ENCODE measurements at places on chromosomes 12 and 14.

GRCh38 chr12:1962051-1963020, 41.9 kb downstream of the DCP1B start:
- DNase-seq: no peak

GRCh38 chr12:63944586-63945228, 100.2 kb downstream of the SRGAP1 start:
- no peak for DNase-seq

DNA sequence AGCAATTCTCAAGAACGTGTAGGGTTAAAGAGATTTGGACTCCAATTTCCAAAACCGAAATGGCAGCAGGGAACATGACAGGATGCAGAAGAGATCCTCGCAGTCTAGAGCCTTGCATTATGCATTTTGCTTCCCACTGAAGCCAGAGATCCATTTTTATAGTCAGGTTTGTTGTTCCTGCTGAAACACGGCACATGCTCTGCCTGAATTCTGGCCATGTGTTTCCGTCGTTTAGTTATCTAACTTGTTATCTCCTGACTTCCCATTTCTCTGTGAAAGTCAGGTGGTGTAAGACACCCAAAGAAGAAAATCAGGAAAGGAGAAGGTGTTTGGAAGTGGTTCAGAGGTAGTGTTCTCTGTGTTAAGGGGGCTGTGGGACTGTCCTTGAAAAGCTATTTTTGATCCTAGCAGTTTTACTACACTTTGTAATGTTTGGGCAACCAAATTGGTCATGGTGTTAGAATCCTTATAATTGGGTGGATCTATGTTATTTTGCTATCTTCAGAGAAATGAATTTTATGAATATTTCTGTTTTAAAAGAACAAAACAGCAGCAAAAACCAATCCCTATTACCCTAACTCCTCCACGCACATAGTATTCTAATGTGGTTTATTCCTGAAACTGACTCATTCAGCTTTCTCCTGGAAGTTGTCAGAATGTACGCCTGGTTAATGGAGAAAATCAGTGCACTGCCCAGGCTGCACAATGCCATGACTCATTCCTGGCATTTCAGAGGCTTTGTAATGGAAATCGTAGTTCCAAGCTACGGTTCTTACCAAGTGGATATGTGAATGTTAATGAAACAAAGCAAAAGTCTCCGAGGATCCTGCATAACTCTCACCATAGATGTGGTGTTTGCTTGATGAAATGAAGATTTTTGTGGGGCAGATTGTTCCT, 110.1 kb downstream of the SAMD4A start:
- no peak for DNase-seq

GRCh38 chr12:120903412-120904196, 554 bp downstream of the SPPL3 start:
- peak; percentile 62 for DNase-seq

- no peak for DNase-seq
Observed at GRCh38 chr14:70113211-70113610, 75.5 kb downstream of the SLC8A3 start.

DNA sequence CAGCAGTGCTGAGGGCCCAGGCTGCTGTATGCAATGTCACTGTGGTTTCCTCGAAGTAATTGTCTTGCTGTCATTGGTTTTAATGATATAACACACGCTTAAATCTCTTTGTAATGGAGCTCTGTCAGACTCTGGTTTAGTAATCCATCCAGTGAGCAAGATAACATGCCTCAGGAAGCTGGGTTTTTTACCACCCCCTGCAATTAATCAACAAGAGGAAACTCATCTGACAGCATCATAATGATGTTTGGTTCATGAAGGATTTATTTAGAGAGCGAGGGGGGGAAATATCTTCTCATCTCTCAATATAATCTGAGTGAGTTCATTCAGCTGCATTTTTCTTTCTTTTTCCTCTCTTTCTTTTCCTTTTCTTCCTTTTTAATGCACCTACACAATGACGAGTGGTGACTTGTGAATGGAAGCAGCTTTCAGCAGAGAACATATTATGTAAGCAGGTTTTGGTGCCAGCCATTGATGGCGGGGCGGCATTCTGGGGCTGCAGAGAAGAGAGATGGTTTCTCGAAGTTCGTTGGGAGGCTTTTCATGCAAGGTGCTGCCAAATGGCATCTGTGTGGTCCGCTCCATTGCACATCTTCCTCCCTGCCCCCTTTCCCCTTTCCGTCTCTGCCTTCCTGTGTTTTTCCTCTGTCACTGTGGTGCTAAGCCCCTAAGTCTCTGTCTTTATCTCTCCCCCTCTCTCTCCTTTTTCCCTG, 6.7 kb downstream of the RPH3A start:
- DNase-seq: no peak

DNA sequence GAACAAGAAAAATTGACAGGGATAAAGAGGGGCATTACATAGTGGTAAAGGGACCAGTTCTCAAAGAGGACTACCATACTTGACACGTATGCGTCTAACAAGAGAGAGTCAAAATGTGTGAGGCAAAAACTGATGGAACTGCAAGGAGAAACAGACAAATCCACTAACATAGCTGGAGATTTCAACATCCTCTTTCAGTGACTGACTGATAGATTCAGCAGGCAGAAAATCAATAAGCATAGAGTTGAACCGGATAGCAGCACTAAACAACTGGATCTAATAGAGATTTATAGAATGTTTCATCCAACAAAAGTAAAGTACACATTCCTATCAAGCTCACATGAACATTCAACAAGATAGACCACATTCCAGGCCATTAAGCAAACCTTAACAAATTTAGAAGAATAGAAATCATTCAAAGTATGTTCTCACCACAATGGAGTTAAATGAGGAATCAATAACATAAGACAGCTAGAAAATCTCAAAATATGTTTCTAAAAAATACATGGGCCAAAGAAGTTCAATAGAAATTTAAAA, 16.1 kb upstream of the CRACR2A start:
- no peak for DNase-seq

- DNase-seq: no peak
Observed at GRCh38 chr12:114693059-114693531, 9.1 kb upstream of the TBX3 start.

- DNase-seq: no peak
Observed at GRCh38 chr12:26056335-26056734, 68.5 kb downstream of the BHLHE41 start.

DNA sequence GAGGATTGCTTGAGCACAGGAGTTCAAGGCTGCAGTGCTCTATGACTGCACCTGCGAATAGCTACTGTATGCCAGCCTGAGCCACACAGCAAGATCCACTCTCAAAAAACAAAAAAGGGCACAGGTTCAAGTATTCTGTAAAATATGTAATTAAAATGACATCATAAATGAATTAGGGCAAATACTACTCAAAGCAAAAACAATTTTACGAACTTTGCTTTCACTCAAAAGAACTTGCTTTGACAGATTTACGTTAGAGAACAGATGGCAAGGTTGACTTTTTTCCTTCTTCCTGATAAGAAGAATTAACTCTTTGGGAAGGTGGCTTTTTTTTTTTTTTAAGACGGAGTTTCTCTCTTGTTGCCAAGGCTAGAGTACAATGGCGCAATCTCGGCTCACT, 44.0 kb upstream of the EAPP start:
- DNase-seq: no peak

DNA sequence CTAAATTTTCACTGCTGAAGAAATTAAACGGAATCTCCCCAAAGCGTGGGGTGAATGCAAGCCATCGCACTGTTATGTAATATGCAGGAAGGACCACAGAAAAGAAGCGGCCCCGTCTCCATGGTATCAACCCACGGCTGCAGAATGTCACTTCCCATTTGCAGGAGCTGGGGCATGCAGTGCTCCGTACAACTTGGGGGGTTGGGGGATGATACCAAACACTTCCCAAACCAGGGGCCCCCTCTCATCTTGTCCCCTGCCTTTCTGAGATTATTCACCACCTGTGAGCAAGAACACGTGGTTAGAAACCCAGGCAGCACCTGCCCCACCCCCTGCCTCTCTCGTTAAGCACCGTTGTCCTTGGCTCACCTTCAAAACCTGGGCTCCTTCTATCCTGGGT, 505.1 kb upstream of the TMEM132C start:
- DNase-seq: peak; percentile 16

DNA sequence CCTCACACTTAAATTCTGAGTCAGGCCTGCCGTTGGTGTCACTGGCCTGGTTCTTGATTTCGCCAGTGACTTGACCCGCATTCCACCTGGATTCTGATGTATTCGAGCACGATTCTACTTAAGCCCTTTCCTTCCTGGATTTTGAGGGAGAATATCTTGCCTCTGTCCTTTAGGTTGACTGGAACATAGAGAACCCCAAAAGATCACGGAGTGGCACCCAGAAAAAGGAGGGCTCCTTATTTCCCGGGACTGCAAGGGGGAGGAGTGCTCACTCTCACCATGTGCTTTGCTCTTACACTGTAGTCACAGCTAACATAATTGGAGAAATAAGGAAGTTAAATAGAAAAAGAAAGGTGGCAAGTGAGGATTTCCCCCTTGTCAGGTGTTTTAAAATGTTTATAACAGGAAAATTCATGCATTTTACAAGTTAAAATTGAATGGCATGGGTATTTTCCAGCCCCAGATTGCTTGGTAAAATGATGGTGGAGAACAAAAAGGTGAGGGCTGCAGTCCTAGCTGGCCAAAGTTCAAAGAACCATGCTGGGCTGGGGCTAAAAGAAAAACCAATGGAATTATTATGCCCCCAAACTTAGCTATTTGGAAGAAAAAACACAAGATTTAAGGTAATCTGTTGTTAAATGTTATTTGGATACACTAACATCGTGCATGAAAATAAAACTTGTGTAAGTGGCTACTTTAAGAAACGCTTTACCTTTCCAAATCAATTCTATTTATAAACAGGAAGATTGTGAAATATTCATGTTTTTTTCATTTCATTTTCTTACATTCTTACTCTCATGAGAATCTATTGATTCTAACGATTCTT, 8.9 kb downstream of the FOXA1 start:
- no peak for DNase-seq

GRCh38 chr14:89368490-89369477, 48.2 kb downstream of the FOXN3 start:
- no peak for DNase-seq

DNA sequence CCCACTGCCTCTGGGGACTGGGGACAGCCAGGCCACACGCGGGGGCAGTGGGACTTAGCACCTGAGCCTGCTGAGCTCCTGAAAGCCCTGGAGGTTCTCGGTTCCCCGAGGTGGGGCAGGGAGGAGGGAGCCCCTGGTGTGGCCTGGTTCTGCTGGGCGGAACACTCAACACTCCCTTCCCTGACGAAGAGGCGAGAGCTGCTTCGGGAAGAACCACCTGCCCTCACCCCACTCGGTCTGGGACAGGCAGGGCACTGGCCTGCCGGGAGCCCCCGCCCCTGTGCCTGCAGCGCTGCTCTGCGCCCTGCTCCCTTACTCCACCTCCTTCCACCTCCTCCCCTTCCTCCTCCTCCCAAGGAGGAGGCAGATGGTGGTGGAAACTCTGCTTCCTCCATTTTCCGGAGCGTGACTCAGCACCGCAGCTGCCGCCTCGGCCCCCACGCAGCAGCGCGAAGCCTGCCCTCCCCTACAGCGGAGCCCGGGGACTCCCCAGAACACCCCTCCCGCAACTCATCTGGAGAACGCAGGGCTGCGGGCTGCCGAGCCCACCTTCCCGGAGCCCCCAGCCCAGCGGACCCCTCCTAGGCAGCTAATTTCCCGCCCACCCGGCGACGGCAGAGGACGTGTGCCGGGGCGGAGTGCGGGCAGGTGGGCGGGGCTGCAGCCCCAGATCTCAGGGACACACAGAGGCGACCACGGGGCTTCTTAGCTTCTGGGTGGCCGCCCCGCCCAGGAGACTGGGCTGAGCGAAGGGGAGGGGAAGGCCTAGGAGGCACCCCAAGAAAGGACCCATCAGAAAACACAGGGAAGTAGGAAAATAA, 11.7 kb upstream of the INF2 start:
- peak; percentile 84 for DNase-seq

DNA sequence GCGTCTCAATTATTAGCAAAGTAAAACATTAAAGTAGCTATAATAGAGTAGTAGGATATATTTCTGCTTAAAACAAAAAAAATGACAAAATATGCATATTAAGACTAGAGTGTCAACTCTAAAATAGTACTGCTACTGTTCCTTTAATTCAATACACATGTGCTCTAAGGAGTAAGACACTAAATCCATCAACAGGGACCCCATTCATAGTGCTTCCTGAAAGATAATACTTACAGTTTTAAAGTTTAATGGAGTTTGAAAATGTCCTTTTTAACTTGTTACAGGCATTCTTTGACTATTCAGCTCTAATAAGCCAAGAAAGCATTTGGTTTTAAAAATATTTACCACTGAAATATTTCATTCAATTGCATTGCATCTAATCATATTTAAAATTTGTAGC, 145.2 kb downstream of the ADAMTS20 start:
- DNase-seq: no peak

DNA sequence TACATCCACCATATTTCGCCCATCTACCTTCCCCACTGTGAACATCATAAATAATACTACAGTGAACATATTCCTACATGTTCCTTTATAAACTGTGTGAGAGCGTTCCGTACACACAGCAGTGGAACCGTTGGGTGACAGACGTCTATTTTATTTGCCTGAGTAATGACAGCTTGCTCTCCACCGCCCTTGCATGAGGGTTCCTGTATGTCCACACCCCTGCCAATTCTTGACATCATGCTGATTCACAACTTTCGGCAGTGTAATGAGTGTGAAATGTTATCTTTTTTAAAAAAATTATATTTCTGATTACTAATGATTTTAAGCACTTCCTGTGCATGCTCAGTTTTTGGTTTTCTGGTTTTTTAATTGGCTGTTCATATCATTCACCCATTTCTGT, 4.3 kb upstream of the RAD52 start:
- no peak for DNase-seq

DNA sequence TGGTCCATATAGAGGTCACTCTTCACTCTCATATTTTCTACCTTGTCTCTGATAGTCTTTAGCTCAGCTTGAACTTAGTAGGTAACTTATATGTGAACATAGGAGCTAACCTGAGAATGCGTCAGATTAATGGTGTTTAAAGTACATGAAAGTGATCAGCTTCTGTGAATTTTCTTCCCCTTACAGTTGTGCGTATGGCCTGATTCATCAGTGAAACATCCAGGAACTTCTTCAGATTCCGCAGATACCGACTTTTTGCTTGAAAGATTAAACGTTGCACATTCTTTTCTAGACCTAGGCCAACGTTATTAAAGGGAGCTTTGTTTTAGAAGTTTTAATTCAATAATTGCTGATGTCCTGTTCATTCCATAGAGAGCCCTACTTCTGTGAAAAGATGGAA, 1945.1 kb upstream of the SEL1L start:
- DNase-seq: no peak

DNA sequence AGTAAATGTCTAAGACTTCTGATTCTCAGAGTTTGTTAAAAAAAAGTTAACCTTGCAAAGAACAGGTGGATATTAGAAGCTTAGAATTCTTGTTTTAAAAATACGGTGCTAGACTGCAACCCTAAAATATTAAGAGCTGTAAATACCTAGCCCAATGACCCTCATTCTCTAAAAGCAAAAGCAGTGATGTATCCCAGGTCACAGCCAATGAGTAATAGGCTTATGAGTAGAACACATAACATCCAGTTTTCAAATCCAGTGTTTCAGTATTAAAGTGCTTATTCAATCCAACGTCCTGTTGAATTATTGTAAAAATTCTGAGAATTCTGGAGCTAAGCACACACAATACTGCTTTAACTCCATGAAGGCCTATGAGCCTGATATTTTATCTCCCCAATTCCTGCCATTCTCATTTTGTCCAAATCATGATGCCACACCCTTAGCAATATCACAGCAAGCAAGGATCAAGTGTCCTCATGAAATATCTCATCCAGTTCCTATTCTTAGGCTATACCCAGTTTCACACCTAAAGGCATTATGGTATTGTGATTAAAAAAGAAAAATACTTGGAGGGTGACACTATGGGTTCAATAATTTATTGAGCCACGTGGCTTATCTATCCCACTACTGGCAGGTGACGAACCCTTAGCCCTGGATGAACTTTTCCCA, 15.3 kb upstream of the ARID4A start:
- DNase-seq: no peak

GRCh38 chr14:57974896-57975295, 109.0 kb upstream of the SLC35F4 start:
- DNase-seq: no peak
